Sigmoid colon (tissue), 7 donors: ENCODE measurements at places on chromosomes 2 and 18. TPM values are rescaled to one million over a fixed set of nuclear protein-coding genes. Genes with fewer than 3 reads are reported as not detected.

GRCh38 chr2:95231723-95232122, 24.4 kb downstream of the ZNF892 start:
- no peaks in the 10 kb centered on the region for H3K36me3 ChIP-seq
- no peaks in the 10 kb centered on the region for H3K27me3 ChIP-seq
- DNase-seq: no peak

Gene CCDC141
- 3.1 TPM for total RNA-seq

Gene SF3B6
- 140 TPM for total RNA-seq

- DNase-seq: no peak
- no peak overlapping the region for H3K27ac ChIP-seq
- no peaks in the 10 kb centered on the region for H3K27me3 ChIP-seq
- H3K4me3 ChIP-seq: no peak overlapping the region
- H3K4me1 ChIP-seq: peaks cover 6% of the 10 kb centered on the region
These were observed 199.2 kb downstream of the KCNS3 start for GRCh38 chr2:18077704-18078103.

Gene POMC
- 34.2 TPM for total RNA-seq
